Midbrain (tissue), 1 donor: ENCODE measurements at places on chromosomes 11 and 22.
A peak's percentile ranks its signal among the peaks of the same experiment; 100 is the strongest.

DNA sequence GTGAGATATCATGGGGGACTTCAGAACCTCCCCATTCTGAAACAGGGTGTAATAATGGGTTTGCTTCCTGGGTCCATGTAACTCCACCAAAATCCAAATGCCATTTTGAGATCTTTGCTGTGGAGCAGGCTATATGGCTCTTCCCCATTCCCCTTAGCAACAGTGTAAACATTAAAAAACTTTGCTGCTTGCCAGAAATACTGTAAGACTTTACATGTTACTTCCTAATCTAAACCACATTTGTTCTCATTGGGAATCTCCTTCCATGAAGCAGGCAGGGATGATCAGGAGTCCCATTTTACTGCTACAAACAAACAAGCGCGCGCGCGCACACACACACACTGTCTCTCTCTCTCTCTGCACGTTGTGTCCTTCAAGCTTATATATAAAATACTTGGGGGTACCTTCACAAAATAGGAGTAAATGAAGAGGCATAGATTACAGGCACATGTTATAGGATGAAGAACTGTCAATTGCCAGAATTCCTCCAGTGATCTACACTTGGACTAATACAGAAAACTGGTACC is 86.5 kb downstream of the ANO3 start:
- DNase-seq = no peak

DNA sequence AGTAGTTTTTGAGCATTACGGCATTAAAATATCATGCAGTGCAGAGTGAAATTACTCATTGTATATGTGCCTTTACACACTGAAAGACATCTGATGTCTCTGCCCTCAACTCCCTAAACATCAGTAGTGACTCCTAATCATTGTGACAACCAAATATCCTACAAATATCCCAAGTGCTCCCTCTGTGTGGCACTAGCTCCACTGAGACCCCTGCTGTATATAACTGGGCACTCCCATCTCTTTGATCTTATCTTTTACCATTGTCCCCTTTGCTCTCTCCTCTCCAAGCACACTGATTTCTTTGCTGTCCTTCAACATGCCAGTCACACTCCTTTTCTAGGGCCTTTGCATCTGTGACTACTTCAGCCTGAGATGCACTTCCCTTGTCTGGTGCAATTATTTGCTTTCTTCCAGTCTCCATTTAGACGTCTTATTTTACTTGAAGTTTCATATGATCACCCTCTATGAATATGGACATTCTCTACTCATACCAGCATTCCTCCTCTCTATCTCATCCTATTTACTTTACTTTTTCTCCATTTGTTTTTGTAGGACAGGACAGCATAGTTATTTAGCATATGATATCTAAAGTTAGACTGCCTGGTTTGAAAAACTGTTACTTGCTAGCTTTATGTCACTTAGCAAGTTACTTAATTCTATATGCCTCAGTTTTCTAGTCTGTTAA is 2.4 kb downstream of the SLC5A12 start:
- no peak for DNase-seq

DNA sequence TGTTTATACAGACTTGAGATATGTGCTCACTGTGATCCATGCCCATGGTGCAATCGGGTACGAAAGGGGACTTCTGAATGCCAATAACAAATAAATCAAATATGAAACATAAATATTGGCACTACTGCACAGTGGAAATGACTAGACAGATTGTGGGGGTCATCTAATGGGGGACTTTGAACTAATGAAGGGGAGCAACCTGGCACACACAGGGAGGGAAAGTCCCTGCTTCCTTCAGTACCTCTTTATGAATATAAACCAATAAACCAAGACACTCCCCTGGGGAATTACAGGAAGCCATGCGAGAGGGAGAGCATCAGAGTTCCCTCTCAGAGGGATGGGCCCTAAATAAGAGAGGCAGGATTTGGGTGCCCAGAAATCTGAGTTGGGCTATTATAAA is 21.1 kb downstream of the MIF start:
- no peak for DNase-seq

GRCh38 chr11:57751676-57752253 is at the start of gene BTBD18:
TSS of gene BTBD18 (minus strand) at chr11:57751819. CDS start at chr11:57751188, 631 bp downstream.
- peak; percentile 22 for DNase-seq

DNA sequence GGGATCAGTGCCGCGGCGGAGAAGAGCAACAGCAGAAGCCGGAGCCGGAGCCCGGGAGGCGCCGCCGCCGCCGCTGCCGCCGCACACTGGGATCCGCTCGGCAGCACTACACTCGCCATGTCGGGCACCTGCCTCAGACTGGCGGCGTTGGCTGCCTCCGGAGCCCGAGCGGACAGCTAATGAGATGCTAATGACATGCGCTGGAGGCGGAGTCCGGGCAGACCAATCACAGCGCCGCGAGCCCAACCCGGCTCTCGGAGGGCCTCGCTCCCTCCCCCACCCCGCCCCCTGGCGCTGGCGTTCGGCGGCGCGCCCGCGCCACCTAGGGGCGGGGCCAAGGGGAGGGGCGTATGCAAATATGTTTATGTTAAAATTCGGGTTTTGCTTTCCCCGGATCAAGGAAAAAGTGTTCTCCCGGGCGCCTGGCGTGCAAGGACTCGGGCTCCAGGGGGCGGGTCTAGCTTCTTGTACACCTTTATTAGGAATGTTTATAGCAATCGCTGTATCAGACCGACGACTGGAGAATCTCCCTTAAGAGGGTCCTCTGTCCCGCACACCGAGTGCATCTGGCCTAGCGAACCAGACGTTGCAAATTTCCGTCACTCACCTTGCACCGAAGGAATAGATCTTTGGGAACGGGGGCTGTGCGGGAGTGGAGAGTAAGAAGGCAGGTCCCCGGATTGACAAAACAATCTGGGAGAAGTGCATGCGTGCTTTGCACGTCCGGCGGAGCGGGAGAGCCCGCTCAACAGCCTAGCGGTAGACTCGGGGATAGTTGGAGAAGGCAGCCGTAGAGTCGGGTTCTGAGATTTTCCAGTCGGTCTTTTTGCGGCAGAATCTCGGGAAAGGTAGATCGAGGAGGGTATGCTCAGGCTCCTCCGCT is at the start of gene CADM1:
CADM1 (minus strand) TSS at position 140 of the 883 bp plus-strand sequence.
- DNase-seq = peak; percentile 99

GRCh38 chr22:44603767-44604166 is 98.2 kb upstream of the PRR5 start:
- DNase-seq = no peak

DNA sequence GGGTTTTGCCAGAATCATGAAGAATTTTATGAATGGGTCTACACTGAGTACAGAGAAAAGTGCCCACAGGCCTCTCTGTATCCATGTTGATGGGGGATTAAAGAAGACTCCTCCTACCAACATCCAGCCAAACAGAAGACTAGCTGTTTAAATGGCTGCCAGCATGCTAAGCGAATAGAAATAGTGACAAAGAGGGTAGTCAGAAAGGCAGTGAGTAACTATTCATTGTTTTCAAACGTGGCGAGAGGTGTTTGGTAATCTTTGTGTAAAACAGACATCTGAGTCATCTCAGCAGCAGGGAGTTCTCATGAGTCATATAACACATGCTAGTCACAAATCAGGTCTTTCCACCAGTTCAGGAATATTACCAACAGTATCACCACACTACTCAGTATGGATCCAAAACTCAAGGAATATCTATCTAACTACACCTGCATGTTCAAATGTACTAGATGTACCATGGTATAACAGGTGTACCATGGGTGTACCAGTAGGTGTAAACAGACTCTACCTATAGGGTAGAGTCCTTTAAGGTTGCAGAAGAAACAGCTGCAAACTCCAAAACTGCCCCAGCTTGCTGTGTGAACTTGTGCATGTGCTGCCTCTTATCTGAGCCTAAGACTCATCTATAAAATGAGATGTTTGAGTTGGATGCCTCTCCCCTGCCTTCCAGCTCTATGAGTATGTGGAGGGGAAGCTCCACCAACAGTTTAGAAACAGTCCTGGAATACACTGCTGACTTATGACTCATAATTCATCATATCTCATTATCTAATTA is 82.0 kb downstream of the SLC1A2 start:
- no peak for DNase-seq

- no peak for DNase-seq
These were observed 4.5 kb downstream of the MAPK8IP2 start for GRCh38 chr22:50605002-50605612.

- DNase-seq = no peak
These were observed 386.3 kb downstream of the AASDHPPT start for GRCh38 chr11:106463796-106464201.

- DNase-seq = no peak
These were observed 27.9 kb downstream of the SERPINH1 start for GRCh38 chr11:75589933-75590332.

DNA sequence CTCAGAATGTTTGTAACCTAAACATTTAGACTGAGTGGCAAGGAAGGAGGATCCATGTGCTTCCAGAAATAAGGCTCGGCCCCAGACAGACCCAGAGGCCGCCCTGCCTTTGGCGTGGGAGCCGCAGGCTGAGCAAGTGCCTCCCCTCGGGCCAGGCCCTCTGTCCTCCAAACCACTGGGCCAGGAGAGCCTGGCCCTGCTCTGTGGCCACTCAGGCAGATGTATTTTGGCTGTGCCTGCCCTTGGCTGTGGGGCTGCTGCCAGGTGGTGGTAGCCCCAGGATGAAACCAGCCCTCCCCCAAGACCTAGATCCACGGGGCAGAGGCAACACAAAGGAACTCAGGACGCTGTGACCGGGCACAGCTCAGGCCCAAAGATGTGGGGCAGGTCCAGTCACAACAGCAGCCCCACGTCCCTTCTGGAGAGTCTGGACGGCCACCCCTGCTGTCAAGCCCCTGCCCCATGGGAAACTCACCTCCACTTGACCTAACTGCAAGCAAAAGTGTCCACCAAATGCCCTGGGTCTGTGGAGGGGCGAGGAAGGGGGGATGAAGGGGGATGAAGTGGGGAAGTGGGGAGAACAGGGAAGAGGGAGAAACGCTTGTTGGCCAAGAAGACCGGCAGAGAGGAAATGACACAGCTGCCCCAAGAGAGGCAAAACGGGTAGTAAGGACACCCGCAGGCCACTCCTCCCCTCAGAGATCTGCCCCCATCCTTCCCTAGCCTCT is 24.0 kb downstream of the PISD start:
- DNase-seq = peak; percentile 12

GRCh38 chr11:134120921-134121526 is 52.2 kb downstream of the JAM3 start:
- DNase-seq = peak; percentile 82

- no peak for DNase-seq
These were observed 61.4 kb upstream of the CTSC start for GRCh38 chr11:88398791-88399570.

DNA sequence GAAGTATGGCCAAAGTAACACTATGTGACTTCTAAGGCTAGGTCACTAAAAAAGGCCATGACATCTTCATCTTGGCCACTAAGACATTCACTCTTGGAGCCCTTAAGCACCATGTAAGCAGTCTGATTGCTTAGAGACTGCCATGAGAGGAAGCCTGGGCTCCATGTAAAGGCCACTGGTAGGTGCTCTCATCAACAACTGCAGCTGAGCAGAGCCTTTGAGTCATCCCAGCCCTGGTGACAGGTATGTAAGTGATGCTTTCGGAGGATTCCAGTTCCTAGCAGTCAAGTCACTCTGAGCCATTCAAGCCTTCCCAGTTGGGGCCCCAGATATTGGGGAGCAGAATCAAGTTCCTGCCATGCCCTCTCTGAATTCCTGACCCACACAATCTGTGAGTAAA is 26.2 kb downstream of the GAB2 start:
- DNase-seq = no peak

- DNase-seq = no peak
These were observed 88.4 kb upstream of the GNAZ start for GRCh38 chr22:22981670-22982571.

GRCh38 chr11:31702966-31703365 is 108.2 kb downstream of the PAX6 start:
- no peak for DNase-seq

GRCh38 chr11:64650923-64651523 is 60.0 kb downstream of the SLC22A12 start:
- DNase-seq = peak; percentile 20

GRCh38 chr11:45411228-45411946 is 125.2 kb upstream of the SYT13 start:
- DNase-seq = no peak

- no peak for DNase-seq
These were observed 4.0 kb downstream of the ANO3 start for GRCh38 chr11:26335903-26336302.

GRCh38 chr22:29308791-29309262 is 2.4 kb downstream of the GAS2L1 start:
- DNase-seq = no peak

DNA sequence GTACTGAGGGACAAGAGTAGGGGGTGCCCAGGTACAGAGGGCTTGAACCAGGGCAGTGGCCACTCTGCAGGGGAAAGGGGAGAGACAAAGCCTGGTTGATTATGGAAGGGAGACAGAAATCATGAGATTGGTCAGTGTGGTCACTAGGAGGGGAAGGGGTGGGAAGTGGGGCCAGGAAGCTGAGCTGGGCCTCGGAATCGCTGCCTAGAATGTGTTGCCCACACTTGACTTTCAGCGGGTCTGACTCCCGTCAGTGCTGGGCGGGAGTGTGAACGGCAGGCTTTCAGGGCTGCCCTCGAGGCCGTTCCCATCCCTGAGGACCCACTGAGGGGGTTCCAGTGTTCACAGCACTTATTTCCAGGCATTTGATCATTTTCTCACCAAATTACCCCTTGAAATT is 5.9 kb downstream of the DAGLA start:
- no peak for DNase-seq

- DNase-seq = no peak
These were observed 55.9 kb downstream of the SHISAL1 start for GRCh38 chr22:44256556-44257485.

GRCh38 chr11:17020831-17021230 is 6.6 kb upstream of the PLEKHA7 start:
- no peak for DNase-seq

GRCh38 chr11:73390601-73391565 is 14.7 kb downstream of the RELT start:
- no peak for DNase-seq

- DNase-seq = no peak
These were observed 58.9 kb downstream of the DKK3 start for GRCh38 chr11:11949482-11949881.

DNA sequence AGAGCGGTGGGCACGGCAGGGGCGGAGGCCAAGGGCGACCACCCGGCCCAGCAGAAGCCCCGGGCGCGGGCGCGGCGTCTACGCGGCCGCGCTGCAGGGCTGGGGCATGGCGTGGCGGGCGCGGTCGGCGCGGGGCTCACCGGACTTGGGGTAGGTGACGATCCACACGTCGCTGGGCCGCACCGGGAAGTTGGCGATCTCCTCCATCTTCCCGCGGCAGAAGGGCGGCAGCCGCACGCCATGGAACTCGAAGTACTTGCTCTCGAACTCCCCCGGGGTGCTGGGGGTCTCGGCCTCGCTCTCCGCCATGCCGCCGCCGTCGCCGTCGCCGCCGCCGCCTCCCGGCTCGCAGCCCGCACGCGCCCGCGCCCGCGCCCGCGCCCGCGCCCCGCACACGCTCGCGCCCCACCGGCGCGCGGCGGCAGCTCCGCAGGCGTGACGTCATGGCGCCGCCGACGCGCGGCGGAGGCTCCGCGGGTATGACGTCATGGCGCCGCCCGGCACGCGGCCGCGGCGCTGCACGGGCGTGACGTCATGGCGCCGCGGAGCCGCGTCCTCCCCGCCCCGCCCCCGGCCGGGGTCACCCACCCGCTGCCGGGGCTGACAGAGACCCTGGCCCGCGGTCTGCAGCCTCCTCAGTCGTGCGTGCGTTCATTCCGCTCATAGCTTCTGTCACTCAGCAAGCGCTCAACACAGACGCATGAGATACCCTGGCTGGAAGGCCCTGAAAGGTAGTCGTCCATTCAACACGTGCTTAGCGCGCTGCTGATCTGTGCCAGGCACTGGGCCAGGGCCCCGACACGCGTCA is at the start of gene SULT4A1:
SULT4A1 (minus strand) TSS at position 440 of the 808 bp plus-strand sequence; CDS start at position 309, 131 bp downstream.
- DNase-seq = no peak

- DNase-seq = no peak
These were observed 1.3 kb upstream of the ZFTA start for GRCh38 chr11:63769714-63770455.
